CD14-positive monocyte (primary cell): ENCODE measurements at places on chromosomes 7 and 10. TPM values are rescaled to one million over a fixed set of nuclear protein-coding genes. Genes with fewer than 3 reads are reported as not detected.

Gene SPDYE18
- 0.80 and 1.5 TPM in 2 replicates for polyA plus RNA-seq

Gene JCAD
- polyA plus RNA-seq: not detected

Gene ZNF33B
- polyA plus RNA-seq: 4.0 and 7.5 TPM in 2 replicates

Gene PAPOLB
- polyA plus RNA-seq: not detected

Gene GPR158
- not detected in 2 replicates for polyA plus RNA-seq

Gene C10orf62
- not detected for polyA plus RNA-seq

Gene NPC1L1
- polyA plus RNA-seq: not detected

Gene LRRTM3
- polyA plus RNA-seq: not detected in 2 replicates

Gene WEE2
- not detected in 2 replicates for polyA plus RNA-seq

Gene ACHE
- not detected for polyA plus RNA-seq

Gene CYP26C1
- not detected for polyA plus RNA-seq

Gene STAMBPL1
- polyA plus RNA-seq: 1.5 and 3.4 TPM in 2 replicates

Gene ACTA2
- polyA plus RNA-seq: 6.8 TPM

Gene CALCR
- polyA plus RNA-seq: not detected in 2 replicates

Gene HOXA9
- polyA plus RNA-seq: 0.55 TPM

Gene SYPL1
- 10.0 and 22.3 TPM in 2 replicates for polyA plus RNA-seq

Gene C10orf67
- not detected for polyA plus RNA-seq

Gene GRID2IP
- not detected for polyA plus RNA-seq

Gene NME8
- polyA plus RNA-seq: 3.2 TPM

Gene TMEM225B
- polyA plus RNA-seq: 0.22 and 0.23 TPM in 2 replicates

Gene MNX1
- not detected in 2 replicates for polyA plus RNA-seq

Gene FAM237B
- polyA plus RNA-seq: not detected

Gene SPOCK2
- 0.45 TPM for polyA plus RNA-seq

Gene PDGFA
- not detected in 2 replicates for polyA plus RNA-seq

Gene PLXNA4
- not detected in 2 replicates for polyA plus RNA-seq

Gene NEUROD6
- not detected in 2 replicates for polyA plus RNA-seq

Gene SPDYE9
- polyA plus RNA-seq: not detected in 2 replicates

Gene PCGF5
- polyA plus RNA-seq: 80.3 TPM

Gene CNNM1
- polyA plus RNA-seq: not detected

Gene NOS3
- 0.39 and 3.7 TPM in 2 replicates for polyA plus RNA-seq

Gene GIMAP4
- polyA plus RNA-seq: 23.8 and 37.3 TPM in 2 replicates

Gene TMEM72
- not detected for polyA plus RNA-seq

Gene LGI1
- polyA plus RNA-seq: not detected

Gene HOXA4
- polyA plus RNA-seq: not detected

Gene SEC24C
- 25.7 TPM for polyA plus RNA-seq

Gene CNTNAP2
- not detected for polyA plus RNA-seq

Gene COX19
- polyA plus RNA-seq: 7.4 TPM

Gene PALD1
- 0.04 TPM for polyA plus RNA-seq

Gene TMEM26
- not detected in 2 replicates for polyA plus RNA-seq

Gene PNLIPRP1
- polyA plus RNA-seq: not detected

Gene MEOX2
- polyA plus RNA-seq: not detected

Gene ELOVL3
- 2.2 TPM for polyA plus RNA-seq

Gene FRAT1
- polyA plus RNA-seq: 17.0 TPM

Gene SFMBT2
- 0.53 TPM for polyA plus RNA-seq
